RWPE1 (cell line): ENCODE measurements at places on chromosomes 11 and 22.
A peak's percentile ranks its signal among the peaks of the same experiment; 100 is the strongest.

DNA sequence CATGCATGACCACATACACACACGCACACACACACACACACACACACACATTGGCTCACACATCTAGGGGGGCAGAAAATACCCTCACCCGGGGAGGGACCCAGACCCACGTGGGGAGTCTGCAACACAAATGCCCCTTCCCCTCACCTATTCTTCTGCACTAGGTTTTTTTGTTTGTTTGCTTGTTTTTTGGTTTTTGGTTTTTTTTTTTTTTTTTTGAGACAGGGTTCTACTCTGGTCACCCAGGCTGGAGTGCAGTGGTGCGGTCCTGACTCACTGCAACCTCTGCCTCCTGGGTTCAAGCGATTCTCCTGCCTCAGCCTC, 28.4 kb downstream of the WEE1 start:
- DNase-seq: no peak

GRCh38 chr11:87351676-87352075, 313.9 kb downstream of the TMEM135 start:
- no peak for DNase-seq

DNA sequence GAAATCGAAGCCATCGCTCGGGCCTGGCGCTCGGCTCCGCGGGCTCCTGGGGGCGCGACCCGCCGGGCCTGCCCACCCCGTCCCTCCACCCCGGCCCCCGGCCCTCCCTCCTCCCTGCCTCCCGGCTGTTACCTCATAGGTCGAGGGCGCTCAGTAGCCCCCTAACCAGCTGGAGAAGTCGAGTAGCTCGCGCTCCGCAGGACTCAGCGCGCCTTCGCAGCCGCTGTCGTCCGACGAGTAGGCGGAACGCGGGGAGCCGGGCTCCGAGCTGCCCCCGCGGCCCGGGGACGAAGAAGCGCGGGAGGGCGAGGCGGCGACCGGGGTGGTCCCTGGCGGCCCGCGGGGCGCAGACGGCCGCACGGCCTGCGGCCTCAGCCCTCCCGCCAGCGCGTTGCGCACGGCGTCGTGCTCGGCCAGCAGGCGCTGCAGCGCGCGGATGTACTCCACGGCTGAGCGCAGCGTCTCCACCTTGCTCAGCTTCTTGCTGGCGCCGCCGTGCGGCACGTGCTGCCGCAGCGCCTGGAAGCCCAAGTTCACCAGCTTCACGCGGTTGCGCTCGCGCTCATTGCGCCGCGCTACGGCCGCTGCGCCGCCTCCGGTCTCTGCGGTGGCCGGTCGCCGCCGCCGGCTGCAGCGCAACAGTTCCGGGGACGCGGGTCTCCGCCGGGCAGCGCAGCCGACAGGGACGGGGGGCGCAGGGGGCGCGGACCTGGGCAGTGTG, 627 bp downstream of the ASCL2 start:
- peak; percentile 65 for DNase-seq

GRCh38 chr22:35604621-35605368, 12.3 kb downstream of the MB start:
- DNase-seq: no peak

- DNase-seq: peak; percentile 5
These were observed 284.0 kb downstream of the LRRC4C start for GRCh38 chr11:41175304-41175972.

DNA sequence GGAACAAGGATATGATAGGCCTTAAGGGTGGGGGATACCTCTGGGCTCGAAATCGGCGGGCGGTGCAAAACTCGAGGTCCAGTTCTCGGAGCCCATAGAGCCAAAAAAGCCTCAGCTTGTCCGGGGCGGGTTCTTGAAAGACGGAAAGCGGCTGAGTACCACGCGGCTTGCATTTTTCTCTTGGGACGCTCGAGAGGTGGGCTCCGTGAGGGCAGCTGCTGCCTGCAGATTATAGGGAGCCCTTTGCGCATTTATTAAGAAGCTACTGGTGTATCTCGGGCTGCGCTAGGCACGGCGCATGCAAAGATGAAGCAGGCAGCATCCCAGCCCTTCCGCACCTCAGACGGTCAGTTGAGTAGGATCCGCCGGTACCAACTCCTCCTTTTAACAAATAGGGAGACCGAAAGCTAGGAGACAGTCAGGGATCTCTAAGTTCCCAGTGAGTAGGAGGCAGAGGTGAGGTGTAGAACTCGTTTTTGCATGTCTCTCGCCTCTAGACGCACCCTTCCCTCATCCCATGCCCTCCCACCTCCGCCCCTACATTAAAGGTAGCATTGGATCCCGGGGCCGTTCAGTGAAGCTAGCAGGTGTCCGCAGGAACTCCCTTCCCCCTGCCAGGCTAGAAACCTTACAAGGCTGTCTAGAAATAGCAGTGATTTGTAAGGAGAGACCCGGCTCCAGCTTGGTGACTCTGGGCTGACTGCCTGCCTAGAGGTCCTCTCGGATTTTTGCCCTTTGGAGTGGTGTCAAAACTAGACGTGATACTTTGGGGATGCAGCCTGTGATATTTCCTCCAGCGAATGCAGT, 768 bp downstream of the LDHA start:
- DNase-seq: peak; percentile 25

DNA sequence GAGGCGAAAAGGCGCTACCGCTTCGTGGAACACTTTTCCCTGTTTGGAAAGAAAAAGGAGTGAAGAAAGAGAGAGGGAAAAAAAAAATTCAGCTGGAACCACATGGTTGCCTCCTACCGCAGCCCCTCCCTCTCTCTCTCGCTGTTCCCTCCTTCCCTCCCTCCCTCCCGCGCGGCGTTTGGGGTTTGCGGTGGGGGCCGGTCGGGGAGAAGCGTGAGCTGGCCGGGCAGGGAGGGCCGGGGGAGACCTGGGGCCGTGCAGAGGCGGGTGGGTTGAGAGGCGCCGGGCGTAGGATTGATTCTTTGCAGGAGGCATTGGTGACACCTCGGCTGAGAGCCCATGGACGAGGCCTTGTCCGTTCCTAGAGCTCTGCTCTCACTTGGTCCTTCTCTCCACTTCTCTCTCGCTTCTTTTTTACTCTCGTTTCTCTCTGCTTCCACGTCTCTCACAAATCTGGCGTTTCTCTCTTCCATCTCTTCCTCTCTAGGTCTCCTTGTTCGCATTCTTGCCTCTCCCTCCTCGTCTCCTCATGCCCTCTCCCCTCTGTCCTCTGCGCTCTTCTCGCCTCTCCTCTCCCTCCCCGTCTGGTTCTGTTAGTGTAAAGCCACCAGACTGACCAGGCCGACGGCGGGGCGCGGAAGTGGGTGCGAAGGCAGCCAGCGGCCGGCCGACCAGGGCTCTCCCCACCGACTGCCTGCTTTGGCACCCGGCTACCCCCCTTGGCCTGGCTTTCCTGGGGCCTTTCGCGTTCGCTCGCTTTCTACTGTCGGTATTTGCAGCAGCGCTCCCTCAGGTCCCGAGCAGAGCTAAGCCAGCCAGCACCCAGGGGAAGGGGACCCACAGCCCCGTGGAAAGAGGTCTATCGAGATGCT, at the start of gene CLMP:
Gene CLMP (minus strand): TSS at position 61 of the 872 bp plus-strand sequence. CDS start 308 bp downstream, outside the sequence.
- peak; percentile 57 for DNase-seq

GRCh38 chr11:23138761-23139160, 278.5 kb upstream of the CCDC179 start:
- no peak for DNase-seq

- DNase-seq: peak; percentile 67
These were observed 31.1 kb downstream of the TMEM45B start for GRCh38 chr11:129846508-129847335.

DNA sequence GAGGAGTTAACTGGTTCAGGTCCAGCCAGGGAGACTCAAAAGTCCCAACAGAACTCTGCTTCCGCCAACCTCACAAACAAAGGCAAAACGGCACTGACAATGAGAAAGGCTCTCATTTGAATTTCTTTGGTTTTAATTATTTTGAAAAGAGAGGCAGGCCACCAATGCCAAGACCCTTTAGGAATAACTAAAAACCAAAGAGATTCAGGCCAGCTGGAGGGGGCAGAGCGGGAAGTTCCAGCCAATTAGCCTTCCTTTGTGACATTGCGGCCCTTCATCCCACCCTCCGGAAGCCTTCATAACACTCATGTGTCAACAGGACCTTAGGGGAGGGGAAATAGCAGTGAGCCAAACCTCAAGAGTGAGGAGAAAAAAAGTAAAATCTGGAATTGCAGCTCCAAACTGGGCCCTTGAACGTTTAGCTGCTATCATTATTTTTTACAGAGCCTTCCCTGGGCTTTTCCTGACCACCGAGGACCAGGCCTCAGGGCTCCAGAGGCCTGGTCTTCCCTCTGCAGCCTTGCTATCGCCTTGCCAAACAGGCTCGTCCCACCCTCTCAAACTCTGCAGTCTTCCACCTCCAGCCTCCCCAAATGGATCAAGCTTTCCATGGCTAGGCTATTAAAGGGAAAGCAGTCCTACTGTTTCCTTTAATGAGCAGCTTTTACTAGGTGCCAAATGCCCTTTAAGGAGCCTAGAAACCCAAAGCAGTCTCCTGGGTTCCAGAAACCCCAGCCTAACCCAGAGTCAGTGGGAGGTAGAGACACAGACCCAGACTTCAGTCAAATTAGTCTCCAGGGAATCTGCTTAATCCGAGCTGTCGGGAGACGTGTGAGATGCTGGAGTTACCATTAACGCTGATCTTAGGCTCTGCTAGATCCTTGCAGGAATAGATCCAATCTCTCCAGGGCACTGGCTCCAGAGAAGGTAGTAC, 114.2 kb downstream of the CCDC34 start:
- no peak for DNase-seq

GRCh38 chr11:106958517-106959248, 59.6 kb downstream of the GUCY1A2 start:
- no peak for DNase-seq

DNA sequence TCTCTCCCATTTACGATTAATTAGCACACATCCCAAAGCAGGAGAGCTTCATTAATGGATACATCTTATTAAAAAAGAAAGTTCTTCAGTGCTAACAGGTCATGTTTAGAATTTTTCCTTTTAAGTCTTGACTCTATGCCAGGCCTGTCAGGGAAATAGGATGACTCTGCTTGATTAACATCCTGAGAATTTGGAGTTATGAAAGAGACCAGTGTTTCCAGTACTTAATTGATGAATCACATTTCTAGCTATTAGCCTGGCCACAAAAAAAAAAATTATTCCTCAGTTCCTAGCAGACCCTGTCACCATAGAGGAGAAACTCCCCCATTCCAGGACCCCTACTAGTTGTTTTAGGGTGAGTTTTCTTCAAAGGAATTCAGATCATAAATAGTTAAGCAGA, 23.6 kb upstream of the ME3 start:
- DNase-seq: peak; percentile 91

- no peak for DNase-seq
These were observed 40.4 kb downstream of the SHISAL1 start for GRCh38 chr22:44272401-44272771.

- DNase-seq: no peak
These were observed 35.6 kb upstream of the CDON start for GRCh38 chr11:126098204-126098769.

GRCh38 chr11:82631722-82632630, 101.7 kb downstream of the FAM181B start:
- DNase-seq: no peak

- no peak for DNase-seq
These were observed 11.8 kb upstream of the CAVIN3 start for GRCh38 chr11:6332066-6332465.

DNA sequence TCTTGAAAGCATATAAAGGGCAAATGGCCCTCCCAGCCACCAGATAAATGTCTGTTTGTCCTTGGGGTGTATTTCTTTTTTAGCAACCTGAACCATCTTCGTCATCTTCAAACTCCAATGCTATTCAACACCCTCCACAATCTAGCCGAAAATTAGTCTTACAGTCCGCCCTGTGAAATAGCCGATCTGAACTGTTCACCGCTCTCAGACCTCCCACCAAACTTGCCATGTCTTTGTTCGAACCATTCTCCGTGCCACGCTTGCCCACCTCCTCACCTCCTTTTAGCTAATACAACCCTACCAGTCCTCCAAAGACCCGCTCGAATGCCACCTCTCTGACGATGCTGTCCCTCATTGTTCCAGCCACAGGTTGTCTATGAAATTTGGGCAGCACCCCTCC, 46.0 kb downstream of the SC5D start:
- DNase-seq: no peak

DNA sequence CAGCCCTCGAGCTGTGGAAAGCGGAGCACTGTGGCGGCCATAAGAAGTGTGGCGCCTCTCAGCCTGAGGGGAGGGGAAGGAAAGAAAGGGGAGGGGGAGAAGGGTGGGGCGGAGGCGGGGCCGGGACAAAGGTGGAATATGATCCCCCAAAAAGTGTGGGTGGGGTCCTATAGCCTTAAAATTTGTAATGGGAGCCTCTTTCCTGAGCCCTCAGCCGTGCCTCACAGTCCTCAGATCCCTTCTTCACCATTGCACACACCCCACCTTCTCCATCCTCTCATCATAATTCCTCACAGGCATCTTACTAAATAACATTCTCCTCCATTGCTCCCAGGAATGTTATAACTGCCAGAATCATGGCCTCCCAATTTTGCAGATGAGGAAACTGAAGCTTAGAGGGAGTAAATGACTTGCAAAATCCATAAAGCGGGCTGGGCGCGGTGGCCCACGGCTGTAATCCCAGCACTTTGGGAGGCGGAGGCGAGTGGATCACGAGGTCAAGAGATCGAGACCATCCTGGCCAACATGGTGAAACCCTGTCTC, 600 bp upstream of the RAB6A start:
- no peak for DNase-seq

GRCh38 chr11:90844041-90844440, 621.2 kb upstream of the CHORDC1 start:
- no peak for DNase-seq

- DNase-seq: no peak
These were observed 4.4 kb downstream of the DERL3 start for GRCh38 chr22:23834406-23834792.

DNA sequence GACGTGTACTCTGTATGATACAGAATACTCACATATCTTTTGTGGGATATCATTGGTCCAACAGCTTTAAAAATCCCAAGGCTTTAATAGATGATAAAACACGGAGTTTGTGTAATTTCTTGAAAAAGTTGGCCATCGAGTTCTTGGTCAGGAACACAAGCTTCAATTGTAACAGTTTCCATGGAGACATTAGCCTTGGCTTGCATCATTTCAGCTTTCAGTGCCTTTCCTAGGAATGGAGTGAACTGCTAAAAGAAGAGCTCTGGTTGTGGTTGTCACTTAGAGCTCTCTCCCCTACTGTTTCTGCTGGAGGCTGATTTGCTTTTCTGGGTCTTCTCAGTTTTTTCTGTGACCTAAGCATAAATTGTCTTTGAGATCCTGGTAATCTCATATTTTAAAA, 14.2 kb downstream of the BMAL1 start:
- no peak for DNase-seq

DNA sequence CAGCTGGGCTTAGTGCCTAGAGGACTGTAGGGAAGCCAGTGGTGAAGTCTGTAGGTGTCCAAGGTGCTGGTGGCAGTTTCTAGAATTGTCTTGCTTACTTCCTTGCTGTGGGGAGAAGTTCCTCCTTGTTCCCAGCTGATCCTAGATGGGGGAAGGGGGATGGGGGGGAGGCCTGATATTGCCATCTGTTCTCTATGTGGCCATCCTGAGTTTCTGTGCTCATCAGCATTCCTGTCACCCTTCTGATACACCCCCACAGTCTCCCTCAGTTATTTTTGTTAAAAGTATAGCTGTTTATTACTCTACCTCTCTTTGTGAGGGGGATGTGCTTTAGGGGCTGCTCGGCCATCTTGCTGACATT, 36.5 kb downstream of the MADD start:
- DNase-seq: no peak
